ENCODE measurements at places on chromosomes 5 and 9.
A peak's percentile ranks its signal among the peaks of the same experiment; 100 is the strongest.

DNA sequence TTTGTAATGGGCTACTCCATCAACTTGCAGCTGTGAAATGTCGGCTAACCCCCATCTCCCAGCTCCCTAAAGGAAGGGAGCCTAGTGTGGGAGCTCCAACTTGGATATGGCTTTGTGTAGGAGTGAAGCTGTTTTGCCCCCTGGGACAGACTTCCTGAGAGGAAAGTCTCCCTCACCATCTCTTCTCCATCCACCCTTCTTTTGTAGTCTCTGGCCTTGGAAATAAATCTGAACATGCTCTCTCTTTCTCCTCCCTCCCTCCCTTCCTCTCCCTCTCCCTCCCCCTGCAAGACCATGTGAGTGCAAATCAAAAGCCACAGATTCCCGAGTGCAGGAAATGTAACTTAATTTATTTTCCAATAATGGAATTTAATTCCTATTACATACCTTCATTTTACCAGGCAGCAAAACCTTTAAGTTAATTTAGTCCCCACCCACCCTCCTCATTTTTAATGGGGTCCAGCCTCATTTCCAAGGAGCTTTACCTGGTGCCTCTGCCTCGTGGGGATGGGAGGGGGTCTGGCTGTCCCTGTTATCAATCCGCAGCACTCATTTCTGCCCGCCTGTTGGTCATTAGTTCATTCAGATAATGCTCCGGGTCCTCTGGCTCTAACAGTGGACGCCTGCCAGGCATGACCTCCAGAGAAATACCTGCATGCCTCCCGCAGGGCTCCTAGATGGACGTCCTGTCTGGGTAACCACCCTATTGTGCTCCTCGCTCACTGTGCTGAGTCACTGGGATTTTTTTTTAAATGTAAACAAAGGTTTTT, 122.9 kb upstream of the TAF11L2 start:
- no peak for DNase-seq

DNA sequence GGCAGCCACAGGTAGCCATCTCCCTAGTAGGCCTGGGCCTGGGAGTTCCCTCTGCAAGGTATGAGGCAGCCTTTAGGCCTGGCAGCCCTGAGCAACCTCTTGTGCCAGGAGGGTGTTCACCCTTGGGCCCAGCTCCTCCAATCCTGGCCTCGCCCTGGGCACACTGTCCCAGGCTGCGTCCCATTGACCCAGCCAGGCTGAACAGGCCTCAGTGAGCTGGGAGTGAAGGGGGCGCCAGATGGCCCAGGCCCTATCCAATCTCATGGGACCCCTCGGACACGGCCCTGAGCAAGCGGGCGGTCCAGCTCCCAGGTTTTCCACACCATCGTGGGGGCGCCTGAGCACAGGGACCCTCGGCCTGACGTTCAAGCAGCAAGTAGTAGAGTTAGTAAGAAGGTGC, 14.5 kb downstream of the SH3GLB2 start:
- no peak for DNase-seq

- DNase-seq = no peak
Observed at GRCh38 chr5:123176224-123176937, 87.3 kb downstream of the PRDM6 start.

DNA sequence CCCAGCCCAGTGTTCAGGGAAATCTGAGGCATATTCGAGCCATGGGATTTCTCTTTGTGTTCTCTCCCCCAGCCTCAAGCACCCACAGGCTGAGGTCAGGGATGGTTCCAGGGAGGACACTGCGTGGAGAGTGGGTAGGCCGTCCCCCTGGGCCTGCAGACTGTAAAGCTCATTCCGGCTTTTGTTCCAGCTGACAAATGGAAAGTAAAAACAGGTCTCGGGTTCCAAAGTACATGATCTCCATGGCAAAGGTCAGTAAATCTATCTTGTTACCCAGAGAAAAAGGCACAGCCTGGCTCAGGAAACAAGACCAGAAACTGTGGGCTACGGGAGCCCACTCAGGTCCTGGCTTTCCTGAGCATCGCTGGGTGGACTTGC, 116.2 kb downstream of the ROR2 start:
- DNase-seq = no peak

- DNase-seq = no peak
Observed at GRCh38 chr9:16058131-16058549, 505.3 kb downstream of the CCDC171 start.

GRCh38 chr5:94745786-94746730, 127.6 kb downstream of the SLF1 start:
- DNase-seq = no peak

- DNase-seq = no peak
Observed at GRCh38 chr9:72947984-72948465, 4.8 kb downstream of the ALDH1A1 start.

DNA sequence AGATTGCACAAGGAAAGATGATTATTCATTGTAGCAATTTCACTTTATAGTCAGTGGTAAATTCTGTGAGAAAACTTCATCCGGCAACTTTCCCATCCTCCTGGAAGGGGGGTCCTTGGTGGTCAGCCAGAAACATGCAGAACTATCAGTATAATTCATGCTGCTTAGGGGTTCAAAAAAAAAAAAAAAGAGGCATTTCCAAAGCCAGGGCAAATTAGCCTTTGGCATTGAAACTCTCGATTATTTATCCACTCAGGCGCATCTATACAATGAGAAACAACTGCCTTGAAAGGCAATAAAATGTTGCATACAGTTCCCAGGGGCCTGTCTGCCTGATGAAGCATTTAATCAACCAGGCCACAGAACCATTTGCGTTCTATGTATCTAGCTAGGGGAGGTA, 263.3 kb downstream of the TMEM167A start:
- no peak for DNase-seq

DNA sequence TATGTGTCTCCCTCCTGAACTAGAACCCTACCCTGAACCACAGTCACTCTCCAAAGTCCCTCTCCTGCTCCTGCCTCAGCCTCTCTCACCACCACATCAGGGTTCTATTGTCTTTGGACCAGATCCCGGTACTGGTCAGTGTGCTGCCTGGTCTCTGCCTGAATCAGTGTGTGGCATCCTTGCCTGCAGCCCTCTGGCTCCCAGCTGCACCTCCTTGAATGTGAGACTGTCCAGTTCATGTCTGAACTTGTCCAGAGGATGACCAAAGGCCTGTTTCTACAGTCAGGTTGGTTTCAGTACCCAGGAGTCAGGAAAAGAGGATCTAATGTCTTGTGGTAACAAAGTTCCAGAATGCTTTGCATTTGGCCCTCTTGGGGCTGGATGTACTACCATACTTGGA, 76.8 kb upstream of the RANBP3L start:
- DNase-seq = no peak

DNA sequence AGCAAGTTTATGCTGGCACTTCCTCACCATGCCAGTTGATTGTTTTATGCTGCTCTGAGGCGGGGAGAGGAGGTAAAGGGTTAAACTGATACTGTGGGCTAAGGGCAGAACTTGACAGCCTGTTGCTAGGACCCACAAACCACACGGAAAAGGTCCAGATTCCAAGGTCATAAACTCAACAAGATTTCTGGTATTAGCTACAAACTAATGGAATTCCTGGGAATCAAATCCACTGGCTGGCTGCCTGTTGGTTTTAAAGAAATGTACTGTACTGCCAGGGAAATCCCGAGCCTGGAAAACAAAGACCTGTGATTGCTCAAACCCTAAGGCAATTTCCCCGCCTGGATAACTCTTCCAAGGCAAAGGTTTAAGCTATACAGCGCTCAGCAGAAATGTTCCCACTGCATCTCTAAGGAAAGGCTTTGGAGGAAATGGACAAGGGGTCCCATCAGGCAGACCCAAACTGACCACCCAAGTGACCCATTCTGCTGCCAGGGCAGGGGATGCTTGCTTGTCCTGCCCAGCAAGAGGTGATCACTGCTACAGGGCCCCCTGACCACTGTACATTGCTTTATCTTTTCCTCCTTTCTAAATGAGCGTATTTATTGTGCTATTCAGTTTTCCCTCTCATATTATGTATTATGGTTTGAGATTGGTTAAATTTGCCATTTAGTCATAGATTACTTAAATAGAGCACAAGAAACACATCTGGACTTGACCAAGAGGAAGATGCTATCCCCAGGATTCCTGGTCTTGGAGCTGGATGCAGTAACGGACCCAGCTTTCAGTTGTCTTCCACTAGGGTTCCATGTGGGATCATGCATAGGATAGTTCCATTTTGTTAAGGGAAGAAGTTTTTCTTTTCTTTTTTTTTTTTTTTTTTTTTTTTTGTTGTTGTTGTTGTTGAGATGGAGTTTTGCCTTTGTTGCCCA, 124.3 kb downstream of the SUSD1 start:
- no peak for DNase-seq

DNA sequence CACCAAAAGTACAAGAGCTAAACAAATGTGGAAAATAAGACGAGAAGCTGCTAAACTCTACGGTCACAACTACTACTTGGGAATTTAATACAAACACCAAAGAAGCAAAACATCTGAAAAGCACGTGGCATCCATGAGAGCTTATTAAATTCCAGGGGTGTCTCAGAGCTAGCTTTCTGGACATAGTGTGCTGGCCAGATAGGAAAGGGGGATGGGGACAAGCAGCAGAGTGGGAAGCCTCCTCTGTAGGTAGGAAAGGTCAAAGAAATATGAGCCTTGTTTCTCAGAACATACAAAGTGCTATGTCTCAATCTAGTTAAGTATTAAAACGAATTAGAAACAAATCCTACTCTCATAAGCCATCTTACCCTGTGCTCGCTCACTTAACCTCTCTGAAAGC, 51.3 kb upstream of the GOLPH3 start:
- no peak for DNase-seq

- no peak for DNase-seq
Observed at GRCh38 chr5:37847978-37848425, 8.2 kb upstream of the GDNF start.

GRCh38 chr5:174692982-174693422, 31.4 kb upstream of the MSX2 start:
- no peak for DNase-seq

DNA sequence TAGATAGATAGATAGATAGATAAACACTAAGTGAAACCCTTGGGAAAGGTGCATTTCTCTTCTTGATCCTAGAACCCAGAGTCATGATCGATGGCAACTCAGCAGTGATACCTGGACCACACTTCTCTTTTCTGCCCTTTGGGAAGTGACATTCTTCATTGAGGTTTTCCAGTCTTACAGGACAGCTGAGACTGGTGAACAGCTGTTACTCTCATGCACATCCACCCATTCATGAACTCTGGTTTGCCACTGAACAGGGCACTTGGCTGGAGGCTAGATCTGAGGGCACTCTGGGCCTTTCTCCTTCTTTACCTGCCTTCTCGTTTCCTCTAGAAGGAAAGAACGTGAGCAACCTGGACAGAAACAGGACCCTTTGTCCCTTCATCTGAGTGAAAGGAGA, 164.5 kb downstream of the DRD1 start:
- no peak for DNase-seq

DNA sequence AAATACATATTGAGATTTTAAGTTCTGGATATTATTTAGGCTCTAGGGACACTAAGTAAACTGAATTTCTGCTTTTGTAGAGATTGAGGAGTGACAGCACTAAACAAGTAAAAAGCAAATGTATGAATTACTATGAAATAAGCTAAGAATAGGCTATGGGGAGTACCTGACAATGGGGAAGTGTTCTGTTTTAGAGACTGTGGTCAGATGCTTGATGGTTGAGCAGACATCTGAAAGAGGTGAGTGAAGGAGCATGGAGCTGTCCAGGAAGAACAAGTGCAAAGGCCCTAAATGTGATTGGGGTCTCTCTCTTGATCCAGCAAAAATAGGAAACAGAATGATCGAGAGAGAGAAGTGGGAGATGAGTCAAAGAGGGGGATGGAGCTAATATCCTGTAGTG, 111.7 kb downstream of the JAKMIP2 start:
- no peak for DNase-seq

GRCh38 chr5:14268738-14269137, 125.6 kb downstream of the TRIO start:
- no peak for DNase-seq

- no peak for DNase-seq
Observed at GRCh38 chr5:34578962-34579361, 77.2 kb upstream of the RAI14 start.

DNA sequence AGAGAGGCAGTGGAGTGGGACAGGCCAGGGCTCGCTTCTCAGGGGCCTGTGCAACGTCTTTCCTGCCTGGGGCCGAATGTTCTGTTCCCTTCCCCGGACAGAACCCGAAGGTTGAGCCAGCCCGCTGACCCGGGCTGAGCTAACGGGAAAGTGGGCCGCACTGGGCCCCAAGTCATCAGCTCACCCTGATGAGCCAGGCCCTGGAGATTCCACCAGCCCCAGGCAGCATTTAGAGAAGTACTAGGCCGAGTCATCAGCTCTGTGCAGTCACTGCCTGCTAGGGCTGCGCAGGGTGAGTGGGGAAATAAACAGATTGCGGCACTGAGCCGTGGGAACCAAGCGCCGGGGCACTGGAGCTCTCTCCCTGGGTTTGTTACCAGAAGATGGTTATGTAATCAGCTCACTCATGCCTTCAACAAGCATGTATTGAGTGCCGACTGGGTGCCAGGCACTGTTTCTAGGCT, 29.1 kb upstream of the DUSP1 start:
- DNase-seq = peak; percentile 81

DNA sequence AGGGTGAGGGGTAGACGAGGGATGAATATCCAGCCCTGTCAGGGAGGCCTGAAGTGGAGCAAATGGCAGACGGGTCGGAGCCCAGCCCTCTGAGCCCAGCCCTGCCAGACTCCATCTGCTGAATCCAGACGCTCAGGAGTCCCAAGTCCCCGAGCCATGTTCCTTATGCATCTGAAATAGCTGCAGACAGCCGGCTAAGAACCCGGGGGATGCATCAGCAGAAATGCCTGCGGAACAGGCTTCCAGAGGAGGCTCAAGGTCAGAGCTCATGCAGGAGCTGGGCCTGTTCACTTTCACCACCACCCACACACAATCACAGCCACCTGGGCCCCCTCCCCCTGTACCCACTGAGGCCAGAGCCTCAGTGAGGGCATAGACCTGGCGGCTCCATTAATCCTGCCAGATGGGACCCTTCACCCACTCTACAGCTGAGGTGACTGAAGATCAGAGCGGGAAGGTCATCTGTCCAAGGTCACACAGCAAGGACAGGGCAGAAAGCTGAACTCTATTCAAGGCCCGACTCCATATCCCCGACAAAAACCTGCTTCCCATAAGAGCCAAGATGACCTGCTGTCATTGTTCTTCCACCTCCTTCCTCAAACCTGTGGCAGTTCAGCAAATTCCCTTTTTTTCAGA, 24.4 kb upstream of the AKNA start:
- no peak for DNase-seq

DNA sequence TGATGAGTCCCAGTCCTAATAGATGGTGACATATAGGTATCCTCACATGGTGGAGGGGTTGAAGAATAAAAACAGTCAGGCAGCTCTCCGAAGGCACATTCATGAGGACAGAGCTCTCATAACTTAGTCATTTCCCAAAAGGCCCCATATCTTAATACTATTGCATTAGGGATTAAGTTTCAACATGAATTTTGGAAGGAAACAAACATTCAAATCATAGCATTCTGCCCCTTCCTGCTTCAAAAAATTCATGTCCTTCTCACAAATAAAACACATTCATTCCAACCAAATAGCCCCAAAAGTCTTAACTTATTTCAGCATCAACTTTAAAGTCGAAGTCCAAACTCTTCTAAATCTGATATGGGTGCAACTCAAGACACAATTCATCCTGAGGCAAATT, 277.2 kb upstream of the NR4A3 start:
- DNase-seq = no peak
